ENCODE measurements at places on chromosomes 2 and 18.

- DNase-seq: no peak
Observed at GRCh38 chr2:38375696-38376345, 1.3 kb downstream of the ATL2 start.

- DNase-seq: peak; percentile 59
Observed at GRCh38 chr2:61898810-61899209, 6.7 kb upstream of the COMMD1 start.

GRCh38 chr2:161825429-161825828 is 201.2 kb downstream of the SLC4A10 start:
- no peak for DNase-seq

DNA sequence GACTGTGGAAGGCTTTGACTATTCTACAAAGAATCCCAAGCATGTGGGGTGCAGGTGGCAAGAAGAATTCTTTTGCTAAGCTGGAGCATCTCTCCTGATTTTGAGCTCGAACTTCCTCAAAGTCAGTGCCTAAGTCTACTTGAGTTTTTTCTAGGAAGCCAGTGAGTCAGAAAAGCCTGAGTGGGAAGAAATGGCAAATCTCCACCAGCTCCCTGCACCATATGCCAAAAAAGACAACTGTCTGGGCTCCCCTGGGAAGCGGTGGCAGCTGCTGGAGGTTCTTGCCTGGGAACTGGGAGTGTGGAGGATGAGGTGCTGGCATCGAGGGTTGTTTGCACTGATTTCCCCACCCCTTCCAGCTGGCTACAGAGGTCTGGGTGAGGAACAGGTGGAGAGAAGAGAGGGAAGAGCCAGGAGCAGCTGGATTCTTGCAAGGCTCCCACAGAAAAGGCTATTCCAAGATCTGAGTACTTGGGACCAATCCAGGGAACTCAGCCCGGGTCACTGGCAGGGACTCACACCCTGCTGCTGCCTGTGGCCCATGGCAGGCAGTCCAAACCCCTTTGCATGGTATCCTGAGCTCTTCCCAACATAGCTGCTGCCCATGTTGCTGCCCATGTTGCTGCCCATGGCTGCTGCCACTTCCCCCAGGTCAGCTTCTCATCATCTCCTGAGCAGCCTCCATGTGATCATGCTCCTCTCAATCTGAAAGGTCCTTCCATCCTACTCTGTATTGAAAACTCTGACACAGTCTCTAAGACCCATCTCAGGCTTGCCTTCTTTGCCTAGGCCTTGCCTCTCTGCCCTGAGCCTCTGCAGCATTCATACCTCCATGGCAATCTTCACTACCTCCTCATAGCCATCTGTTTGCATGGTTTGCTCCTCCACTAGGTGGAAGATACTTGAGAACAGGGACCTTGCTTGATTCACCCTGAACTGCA is 128.3 kb upstream of the SPATS2L start:
- DNase-seq: peak; percentile 98

DNA sequence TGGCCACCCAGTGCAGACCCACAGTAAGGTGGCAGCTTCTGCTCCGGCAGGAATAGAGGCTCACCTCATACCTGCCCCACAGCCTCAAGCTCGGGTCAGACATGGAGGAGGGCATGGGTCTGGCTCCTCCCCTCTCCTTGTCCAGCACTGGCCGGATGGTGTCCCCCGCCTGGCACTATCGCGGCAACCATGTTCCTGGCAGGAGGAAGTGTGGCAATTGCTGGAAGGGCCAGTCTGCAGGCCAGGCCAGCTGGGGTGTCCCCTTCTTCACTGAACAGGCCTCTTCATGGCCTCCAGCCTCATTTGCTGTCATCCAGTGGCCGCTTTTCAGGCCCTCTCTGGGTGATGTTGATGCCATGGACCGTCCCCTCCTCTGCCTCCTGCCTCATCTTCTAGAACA is 41.4 kb upstream of the SMAD7 start:
- no peak for DNase-seq

DNA sequence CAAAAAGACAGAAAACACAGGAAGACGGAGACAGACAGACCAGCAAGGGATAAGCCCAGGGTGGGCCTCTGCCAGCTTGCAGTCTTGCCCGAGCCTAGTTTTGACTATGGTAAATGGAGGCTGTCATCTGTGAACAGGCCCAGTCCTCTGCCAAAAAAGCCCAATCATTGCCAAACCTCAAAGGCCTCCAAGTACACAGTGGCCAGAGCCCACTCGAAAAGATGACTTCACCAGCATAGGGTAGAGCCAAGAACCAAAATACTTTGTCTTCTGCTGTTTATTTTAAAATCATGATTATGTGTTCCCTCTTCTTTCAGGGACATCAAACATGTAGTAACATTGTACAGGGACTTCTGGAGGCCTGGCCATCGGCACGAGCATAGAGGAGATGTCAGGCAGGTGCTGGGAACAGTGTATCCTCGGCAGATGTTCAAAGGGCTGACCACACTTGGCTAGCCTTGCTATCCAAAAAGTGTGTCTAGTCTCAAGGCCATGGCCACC is 66.0 kb downstream of the TTC32 start:
- DNase-seq: no peak

DNA sequence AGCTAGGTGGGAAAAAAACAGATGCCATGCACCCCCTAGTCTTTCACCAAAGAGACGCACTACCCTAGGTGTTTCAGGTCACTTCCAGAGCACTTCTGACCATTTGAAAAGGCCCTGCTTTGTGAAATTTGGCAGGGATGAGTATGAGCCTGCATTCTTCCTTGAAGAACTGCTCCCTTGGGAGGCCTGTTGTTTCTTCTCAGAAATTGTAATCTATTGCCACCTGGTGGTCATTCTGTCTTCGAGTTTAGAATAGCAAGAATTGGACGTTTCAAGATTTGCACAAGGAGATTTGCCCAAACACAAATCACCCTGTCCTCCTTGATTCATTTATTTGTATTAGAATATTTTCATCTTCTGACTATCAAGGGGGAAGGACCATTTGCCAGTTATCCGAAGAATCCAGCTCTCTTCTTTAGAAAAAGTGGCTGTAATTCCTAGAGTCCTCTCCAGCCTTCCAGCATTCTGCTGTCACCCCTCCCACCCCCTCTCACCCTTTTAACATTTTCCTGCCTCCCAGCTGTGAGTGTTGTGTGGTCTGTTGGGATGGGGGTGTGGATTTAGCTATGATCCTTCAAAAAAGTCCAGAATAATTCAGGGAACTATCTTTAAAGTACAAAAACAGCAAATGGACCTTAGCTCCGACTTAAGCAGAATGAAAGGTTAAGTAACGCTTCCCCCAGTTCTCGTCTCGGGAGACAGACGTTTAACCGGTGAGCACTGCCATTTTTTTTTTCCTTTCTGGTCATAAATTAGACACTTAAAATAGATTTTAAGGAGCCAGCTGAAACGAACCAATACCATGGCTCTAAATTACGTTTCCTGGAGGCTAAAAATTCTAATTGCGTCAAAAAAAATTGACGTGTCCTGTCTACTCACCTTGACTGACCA is 3.7 kb upstream of the GAD1 start:
- peak; percentile 78 for DNase-seq

GRCh38 chr2:54572262-54572635 is 116.1 kb downstream of the SPTBN1 start:
- no peak for DNase-seq

DNA sequence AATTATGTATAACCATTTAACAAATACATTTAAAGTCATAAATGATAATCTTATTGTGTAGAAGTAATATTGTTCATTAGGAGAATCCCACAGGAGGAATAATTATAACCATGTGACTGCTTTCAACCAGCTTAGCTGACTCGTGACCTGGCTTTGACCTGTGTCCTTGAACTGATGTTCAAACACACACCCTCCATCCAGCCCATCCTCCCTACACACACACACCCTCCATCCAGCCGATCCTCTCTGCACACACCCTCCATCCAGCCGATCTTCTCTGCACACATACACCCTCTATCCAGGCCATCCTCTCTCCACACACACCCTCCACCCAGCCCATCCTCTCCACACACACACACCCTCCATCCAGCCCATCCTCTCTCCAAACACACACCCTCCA is 83.5 kb downstream of the EIPR1 start:
- no peak for DNase-seq

- no peak for DNase-seq
Observed at GRCh38 chr18:28514699-28515098, 337.8 kb upstream of the CDH2 start.

DNA sequence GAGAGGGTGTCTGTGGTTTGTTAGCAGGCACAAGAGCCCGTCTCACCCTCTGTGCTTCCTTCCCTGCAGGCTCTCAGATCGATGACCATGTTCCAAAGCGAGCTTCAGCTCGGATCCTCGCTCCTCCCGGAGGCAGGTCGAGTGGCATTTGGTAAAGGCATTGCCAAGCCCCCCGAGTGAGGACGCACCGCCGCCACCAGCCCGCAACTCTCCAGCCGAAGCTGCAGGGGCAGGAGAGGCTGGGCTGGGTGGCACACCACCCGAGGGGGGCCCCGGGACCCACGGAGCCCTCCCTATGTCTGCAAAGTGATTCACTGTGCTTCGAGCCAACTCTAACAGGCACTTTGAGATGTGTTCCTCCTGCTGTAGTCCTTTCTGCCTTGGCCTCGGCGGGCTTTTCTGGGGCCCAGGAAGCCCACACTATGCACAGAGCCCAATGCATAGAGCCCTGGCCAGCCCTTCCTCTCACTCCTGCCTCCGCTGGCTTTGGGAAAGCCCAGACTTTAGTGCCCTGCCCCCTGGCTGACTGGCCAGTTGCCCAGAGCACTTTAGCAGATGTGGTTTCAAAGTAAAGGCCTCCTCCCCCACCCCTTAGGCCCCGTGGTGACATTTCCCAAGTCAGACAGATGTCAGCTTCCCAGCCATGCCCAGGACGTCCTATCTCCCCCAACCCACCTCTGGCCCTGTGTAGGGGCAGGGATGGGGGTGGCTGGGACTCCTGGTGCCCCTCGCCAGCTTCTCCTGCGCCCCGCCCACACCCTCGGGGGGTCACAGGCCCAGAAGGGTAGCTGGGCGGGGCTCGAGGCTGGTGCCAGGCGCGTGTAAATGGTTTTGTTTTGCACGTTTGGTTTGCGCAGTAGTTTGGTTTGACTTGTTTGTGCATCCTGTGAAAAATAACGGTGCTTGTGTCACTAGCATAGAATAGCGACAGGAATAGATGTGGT is 23.3 kb upstream of the MAPRE3 start:
- peak; percentile 77 for DNase-seq

All from SJCRH30 (cell line).